ENCODE measurements at places on chromosomes 1 and 21.

DNA sequence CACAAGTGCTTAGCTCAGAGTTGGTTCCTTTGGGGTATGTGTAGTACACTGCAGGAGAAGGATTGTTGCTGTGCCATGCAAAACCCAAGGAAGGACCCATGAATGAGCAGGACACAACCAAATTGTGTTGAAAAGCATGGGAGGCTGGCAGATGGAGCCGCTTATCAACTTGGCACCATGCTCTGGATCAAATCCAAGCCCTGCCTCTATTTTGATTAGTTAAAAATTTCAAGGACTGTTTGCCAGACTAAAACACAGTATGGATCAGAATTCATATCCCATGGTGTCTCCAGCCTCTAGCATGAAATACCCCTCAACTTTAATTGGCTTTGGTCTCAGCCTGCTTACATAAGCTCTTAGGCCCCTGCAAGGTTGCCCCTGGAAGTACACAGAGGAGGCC lies 27.8 kb downstream of the CCDC185 start:
- no peak for DNase-seq

- no peak for DNase-seq
Measured at GRCh38 chr1:95793893-95794292, 559.9 kb downstream of the RWDD3 start.

DNA sequence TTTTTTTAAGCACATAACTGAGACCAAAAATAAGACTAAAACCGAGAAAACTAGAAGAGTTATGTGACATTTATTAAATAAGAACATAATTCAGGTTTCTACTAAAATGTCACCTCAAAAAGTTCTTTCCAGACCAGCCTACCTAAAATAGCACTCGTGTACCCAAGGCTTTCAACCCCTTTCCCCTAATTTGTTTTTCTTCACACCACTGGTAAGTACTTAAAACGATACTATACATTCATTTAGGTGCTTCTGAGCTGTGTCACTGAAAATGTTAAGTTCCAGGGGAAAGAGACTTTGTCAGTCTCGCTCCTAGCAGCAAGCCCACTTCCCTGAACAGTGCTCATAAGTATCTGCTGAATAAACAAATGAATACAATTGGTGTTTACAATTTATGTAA lies 6.8 kb downstream of the RRAGC start:
- DNase-seq = no peak

DNA sequence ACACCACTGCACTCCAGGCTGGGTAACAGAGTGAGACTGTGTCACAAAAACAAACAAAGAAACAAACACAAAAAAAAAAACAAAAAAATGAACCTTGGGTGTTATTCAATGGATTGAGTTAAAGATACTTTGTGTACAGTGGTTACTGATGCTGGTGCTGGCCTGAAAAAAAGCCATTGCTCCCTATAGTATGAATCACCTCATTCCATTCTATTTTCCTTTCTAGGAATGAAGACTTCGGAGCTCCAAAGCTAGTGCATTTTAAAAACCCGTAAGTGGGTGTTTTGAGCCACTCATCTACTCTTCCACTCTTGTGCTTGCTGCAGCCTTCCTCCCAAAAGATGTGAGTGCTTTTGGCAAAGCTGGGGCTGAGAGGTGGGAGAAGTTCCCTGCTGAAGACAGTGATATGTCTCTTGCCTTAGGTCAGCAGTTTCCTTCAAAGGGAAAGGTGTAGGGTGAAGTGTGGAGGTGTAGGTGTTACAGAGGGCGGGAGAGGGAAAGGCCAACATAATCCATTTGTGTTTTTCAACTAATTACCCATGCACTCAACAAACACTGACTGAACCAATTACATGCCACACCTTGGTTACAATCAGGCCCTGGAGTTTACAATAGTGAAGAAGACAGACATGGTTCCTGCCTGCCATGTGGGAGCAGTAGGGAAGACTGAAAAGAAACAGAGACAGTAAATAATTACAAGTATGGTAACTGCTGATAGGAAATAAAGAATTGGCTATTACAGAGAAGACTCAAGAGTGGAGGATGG lies 55.0 kb upstream of the SERBP1 start:
- no peak for DNase-seq

- DNase-seq = no peak
Measured at GRCh38 chr1:167081594-167082156, 8.5 kb downstream of the GPA33 start.

DNA sequence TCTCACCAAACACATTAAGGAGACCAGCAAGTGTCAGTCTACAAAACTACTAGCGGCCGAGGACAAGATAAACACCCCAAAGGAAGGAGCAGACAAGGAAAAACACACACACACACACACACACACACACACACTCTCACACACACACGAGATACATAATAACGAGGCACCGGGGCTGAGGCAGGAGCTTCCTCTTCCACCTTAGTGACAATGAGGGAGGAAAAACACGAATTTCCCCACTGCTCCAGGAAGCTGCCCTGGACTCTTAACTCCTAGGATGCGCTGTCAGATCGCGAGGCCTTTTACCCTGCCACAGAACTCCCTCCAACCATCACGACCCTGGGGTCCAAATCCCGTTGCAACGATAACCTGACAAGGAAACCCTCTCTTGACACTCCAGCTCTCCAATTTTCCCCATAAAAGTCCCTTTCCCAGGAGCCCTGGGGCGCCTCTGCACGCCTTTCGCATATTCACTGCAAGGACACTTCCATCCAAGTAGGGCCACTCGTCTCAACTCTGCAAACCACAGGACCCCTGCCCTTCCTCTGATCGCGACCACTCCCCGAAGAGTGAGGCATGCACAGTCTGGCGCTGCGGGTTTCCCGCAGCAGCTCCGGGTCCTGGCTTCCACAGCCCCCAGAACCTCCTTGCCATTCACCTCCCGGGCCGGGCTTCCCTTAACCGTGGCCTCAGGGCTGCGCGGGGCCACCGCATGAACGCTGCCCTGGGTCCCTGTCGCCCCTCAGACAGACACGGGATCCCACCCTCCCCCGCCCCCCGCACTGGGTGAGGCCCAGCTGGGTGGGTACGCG lies 581 bp downstream of the ETV3 start:
- no peak for DNase-seq

- DNase-seq = no peak
Measured at GRCh38 chr21:39954570-39954969, 87.3 kb downstream of the PCP4 start.

- DNase-seq = no peak
Measured at GRCh38 chr1:196423612-196424011, 184.6 kb downstream of the KCNT2 start.

GRCh38 chr1:151288502-151288901 lies 6.4 kb downstream of the ZNF687 start:
- no peak for DNase-seq

DNA sequence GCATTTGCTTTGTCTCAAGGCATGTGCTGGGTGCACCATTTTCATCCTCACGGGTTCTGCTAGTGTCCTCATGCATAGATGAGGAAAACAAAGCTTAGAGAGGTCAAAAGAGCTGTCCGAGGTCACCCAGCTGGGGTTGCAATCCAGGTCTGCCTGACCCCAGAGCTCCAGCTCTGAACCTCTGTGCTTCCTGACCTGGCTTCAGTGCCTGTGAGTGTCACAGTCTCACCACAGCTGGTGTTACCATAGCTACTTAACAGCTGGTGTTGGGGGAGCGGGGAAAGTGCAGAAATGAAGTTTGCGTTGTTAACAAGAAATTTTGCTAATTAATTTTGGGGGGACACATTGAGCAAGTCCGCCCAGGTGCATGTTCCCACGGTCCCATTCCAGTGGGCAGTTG lies 328.5 kb downstream of the KIF26B start:
- no peak for DNase-seq

DNA sequence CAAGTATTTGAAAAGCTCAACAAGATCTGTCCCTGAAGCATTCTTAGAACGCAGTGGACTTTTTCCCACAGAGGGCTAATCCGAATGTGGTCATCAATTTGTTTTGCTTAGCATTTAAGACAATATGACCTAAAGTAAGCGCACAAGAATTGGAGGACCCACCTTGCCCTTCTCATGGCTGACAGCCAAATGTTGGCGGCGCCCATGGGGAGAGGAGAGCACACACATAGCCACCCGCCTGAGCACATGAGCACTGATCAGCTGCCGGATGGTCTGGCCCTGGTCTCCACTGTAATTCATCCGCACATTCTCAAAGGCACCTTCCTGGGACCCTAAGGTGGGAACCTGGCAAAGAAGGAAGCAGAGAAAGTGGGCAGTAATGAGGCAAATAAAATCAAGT lies 52.4 kb downstream of the UBR4 start:
- DNase-seq = no peak

DNA sequence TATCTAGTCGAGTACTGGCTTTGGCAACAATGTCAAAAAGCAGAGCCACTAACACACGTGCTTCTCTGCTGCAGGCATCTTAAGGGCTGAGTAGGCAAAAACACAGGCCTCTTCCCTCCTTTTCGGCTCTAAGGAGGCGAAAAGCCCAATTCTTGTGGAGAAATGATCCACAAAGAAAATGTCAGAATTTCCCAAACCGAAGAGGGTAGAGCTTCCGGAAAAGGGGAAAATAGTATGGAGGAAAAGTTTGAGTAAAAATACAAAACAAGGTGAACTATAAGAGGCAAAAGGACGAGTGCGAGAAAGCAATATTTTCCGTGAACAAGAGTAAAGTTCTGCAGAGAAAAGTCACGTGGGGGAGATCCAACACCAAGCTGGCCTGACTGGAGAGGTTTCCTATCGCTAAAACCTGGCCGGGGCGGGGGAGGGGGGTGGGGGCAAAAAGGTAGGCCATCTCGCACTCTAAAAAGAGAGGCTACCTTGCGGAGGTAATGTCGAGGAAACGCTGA lies 551 bp downstream of the ZRANB2 start:
- DNase-seq = peak; percentile 2

DNA sequence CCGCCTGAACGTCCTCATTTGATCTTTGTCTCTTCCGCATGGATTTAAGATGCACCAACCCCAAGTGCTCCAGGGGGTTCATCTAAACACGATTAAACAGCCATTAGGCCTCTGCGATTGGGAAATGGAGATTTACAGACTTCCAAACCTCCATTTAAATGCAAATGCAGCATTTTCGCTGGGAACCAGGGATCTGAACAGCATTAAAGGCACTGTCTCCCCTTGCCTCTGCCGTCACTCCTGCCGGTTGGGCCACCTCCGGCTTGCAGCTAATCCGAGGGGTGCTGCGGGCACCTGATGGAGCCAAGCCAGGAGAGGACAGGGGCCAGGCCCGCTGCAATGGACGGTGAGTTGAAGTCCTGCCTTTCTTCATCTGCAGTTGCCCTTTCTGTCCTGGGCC lies 70.3 kb upstream of the KLHDC7A start:
- DNase-seq = no peak

DNA sequence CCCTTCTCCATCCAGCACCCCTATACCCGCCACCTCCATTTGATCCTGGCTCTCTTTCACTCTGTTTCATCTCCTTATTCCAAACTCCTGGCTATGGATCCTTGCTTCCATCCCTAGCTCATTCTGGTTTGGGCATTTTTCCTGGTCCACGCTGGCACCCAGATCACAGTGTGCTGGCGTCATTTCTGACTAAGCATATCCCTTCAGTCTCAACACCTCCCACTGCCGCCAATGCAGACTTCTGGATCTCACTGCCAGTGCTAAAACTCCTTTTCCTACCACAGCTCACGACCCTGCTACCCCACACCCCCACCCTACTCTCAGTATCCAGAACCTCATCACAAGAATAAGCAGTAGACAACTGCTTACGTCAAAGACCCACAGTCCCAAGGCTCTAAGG lies 16.3 kb downstream of the SEC16B start:
- no peak for DNase-seq

- DNase-seq = no peak
Measured at GRCh38 chr1:224448453-224449017, 13.9 kb upstream of the WDR26 start.

DNA sequence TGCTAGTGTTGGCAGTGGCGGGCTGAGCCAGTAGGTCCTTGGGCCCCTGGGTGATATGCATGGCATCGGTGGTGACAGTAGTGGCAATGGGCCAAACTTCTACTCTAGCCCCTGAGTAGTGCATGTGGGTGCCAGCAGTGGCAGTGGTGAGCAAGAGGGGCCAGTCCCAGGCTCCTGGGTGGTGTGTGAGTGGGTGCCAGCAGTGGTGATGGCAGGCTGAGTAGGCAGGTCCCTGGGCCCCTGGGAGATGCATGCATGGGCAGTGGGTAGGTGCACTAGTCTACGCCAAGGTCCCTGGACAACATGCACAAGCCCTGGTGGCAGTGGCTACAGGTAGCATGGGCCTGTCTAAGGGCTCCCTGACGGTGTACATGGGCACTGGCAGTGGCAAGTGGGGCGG lies 24.6 kb upstream of the TTC22 start:
- no peak for DNase-seq

DNA sequence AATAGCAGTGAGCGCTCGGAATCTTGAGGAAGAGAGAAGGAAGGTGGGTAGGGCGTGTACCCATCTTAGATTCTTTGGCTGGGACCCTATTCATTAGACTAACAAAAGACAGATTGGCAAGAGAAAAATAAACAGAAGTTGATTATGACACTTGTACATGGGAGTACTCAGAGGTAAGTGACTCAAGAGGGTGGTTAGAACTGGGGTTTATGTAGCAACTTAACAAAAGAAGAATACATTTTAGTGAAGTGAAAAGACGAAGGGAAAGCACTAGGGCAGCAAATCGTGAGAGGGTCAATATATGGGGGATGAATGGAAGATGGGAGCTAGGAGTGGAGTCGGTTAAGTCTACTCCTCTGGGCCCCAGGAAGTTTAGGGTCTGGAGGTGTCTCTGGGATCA lies 25.8 kb upstream of the RCC2 start:
- no peak for DNase-seq

DNA sequence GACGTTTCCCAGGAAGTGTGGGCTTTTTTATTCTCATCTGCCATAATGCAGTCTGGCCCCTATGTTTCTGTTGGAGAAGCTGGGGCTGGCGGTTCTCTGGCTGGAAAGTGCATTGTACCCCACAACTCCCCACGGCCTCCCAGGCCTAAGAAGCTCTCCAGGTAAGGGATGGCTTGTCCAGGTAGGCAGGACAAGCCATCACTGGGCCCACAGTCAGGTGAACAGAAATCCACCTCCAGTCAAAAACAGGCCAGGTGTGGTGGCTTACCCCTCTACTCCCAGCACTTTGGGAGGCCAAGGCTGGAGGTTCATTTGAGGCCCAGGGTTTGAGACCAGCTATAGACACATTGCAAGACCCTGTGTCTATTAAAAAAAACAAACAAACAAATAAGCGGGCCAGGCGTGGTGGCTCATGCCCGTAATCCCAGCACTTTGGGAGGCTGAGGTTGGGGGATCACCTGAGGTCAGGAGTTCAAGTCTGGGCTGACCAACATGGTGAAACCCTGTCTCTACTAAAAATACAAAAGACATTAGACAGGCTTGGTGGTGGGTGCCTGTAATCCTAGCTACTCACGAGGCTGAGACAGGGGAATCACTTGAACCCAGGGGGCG lies 3.1 kb upstream of the WNT9A start:
- DNase-seq = no peak

DNA sequence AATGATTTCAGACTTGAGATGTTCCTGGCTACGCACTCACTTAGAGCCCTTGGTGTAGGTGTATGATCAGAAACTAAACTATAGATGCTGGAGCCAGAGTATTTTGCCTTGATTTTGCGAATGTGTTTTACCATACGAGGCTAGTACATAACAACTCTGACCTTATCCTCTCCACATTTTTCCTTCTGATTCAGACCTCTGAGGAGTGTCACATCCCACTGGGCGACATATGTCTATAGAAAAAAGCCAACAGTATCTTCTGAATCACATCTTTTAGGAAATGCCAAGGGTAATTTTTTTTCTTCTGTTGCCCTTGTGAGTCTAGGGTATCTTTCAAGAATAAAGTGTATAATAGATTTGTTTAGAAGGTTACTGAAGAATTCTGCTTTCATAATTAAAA lies 49.6 kb downstream of the AK4 start:
- DNase-seq = no peak

- DNase-seq = no peak
Measured at GRCh38 chr1:12407962-12408454, 178.2 kb downstream of the VPS13D start.

- DNase-seq = no peak
Measured at GRCh38 chr1:66168467-66168887, 365.5 kb upstream of the SGIP1 start.

Data from activated T-cell treated with anti-CD3 and anti-CD28 coated beads for 1 hour (primary cell).